ENCODE measurements at places on chromosomes 16 and 17.

GRCh38 chr17:28985950-28986713 is 19.7 kb downstream of the SEZ6 start:
- no peak for DNase-seq

DNA sequence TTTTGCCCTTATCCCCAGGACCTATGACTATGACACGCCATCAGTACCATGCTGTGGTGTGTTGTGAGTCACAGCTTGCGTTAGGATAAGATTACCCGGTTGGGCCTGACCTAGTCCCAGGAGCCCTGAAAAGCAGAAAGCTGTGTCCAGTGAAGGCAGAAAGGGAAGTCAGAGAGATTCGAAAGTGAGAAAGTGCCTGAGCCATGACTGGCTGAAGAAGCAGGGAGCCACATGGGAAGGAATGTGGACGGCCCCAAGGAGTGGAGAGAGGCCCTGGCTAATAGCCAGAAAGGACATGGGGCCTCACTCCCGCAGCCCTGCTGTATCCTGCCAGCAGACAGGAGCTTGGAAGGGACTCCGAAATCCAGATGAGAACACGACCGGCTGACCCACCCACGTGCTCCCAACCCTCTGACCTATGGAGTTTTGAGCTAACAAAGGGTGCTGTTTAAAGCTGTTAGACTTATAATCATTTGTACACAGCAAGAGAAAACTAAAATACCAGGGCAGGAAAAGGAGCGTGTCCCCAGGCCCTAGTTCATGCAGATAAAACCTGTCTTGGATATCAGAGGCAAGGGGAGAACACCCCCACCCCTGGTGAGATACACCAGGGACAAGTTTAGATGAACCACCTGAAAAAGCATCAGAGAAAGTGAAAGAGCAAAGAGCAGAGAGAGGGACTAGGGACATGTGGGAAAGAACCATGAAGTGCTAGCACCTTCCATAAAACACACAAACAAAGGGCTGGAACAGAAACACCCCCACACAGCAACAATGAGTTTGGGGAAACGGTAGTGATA is 115.3 kb downstream of the SLC39A11 start:
- peak; percentile 76 for DNase-seq

- DNase-seq, result no peak
Observed at GRCh38 chr16:2364638-2365210, 24.2 kb upstream of the ABCA3 start.

GRCh38 chr16:13708347-13709120 is 211.4 kb upstream of the ERCC4 start:
- no peak for DNase-seq

DNA sequence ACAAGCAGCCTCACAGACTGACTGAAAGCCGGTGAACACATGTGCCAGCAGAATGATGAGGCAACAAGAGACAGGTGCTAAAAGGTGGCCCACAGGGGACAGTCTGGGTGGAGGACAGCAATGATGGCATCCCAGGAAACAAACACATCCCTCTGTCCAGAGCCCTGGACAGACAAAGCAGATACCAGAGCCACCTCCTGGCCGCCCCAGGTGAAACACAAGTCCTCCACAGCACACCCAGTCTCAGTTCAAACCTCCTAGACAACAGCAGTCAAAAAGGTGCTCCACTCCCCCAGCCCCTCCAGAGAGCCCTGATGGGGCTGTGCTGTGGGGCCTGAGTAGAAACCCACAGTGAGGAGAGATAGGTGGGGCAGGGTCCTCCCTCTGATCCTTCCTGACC is 20.3 kb upstream of the CDH5 start:
- DNase-seq, result no peak

- DNase-seq, result no peak
Observed at GRCh38 chr16:48155926-48156789, at the start of gene ABCC12. TSS of gene ABCC12 (minus strand) at chr16:48155993. CDS start at chr16:48146424, 9,569 bp downstream.

DNA sequence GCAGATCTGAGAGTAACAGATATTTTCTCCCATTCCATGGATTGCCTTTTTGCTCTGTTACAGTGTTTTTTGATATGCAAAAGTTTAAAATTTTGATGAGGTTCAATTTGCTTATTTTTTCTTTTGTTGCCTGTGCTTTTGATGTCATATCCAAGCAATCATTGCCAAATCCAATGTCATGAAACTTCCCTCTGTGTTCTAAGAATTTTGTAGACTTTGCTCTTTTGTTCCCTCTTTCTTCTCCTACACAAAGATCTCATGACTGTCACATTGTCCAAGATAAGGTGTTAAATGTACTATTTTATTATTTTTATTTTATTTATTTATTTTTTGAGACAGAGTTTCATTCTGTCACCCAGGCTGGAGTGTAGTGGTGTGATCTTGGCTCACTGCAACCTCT is 18.9 kb upstream of the KCNH6 start:
- DNase-seq, result no peak

- DNase-seq, result no peak
Observed at GRCh38 chr16:55651841-55652824, 3.7 kb upstream of the SLC6A2 start.

DNA sequence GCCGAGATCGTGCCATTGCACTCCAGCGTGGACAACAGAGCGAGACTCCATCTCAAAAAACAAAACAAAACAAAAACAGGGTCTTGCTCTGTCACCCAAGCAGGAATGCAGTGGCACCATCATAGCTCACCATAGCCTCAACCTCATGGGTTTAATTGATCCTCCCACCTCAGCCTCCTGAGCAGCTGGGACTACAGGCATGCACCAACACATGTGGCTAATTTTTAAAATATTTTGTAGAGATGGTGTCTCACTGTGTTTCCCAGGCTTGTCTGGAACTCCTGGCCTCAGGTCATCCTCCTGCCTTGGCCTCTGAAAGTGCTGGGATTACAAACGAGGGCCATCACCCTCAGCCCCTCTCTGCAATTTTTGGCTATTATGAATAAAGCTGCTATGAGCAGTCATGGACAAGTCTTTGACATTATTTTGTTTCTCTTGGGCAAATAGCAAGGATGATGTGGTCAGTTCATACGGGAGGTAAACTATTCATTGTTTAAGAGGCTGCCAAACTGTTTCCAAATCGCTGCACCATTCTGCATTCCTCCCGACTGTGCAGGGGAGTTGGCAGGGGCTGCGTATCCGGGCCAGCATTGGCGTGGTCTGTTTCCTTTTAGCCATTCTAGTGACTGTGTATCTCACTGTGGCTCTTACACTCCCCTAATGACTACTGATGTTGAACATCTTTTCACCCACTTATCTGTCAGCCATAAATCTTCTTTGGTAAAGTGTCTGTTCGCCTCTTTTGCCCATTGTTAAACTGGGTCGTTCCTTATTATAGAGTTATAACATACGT is 21.1 kb downstream of the EIF4A3 start:
- DNase-seq, result no peak

DNA sequence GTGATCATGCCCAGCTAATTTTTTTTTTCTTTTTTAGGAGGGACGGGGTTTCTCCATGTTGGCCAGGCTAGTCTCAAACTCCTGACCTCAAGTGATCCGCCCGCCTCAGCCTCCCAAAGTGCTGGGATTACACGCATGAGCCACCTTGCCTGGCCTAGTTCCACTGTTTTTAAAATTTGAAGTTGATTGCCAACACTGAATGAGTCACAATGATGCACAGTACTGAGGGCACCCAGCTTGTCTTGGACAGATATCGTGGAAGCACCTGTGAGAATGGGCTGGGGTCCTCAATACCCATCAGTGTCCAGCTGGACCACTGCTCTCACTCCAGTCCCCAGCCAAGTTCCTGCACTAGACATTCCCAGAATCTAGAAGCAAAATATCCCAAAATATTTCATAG is 2.5 kb downstream of the KNOP1 start:
- DNase-seq, result no peak

GRCh38 chr17:6608321-6608720 is 32.2 kb downstream of the KIAA0753 start:
- DNase-seq, result peak; percentile 11

GRCh38 chr17:49646391-49647255 is 31.3 kb downstream of the SPOP start:
- DNase-seq, result no peak

DNA sequence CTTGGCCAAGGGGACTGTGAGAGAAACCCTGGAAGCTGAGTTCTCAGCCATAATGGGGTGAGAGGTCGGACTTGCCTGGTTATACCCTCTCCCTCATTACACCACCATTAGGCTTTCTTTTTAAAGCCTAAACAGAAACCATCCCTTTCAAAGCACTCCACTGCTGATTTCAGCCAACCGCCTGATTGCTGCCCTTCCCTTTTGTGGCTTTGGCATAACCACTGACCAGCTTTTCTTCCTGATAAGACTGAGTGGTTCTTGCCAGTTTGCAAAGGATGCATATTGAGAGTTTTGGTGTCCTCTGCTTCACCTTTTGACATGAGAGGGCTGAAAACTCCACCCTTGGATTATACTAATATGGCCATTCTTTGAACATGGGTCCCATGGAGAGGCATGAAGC is 308.2 kb upstream of the GOT2 start:
- no peak for DNase-seq

- DNase-seq, result no peak
Observed at GRCh38 chr17:15123593-15124263, 141.4 kb downstream of the PMP22 start.

DNA sequence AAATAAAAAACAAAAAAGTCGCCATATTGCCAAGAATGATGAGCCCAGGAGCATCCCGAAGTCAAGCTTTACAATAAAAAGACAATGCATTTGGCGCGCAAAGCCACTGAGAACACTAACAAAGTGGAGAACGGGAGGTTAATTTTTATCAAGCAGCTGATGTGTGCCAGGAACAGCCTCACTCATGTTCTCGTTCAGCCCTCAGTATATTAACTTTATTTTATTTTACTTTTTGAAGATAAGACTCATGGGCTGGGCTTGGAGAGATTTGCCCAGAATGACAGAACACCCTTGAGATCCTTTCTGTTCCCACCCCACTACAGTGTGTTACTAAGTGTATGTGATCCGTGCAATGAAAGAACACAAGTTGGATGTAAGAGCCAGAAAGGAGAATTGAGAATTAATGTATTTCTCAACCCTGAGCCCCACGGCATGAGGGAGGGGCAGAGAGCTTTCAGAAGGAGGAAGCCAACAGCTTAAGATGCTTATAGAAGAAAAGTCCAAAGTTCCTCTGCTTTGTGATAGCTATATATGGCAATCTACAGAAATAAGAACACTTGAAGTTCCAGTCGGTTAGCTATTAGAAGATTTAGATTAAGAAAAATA is 48.4 kb downstream of the COTL1 start:
- no peak for DNase-seq

GRCh38 chr17:39143552-39144093 is 7.8 kb downstream of the PLXDC1 start:
- DNase-seq, result no peak

DNA sequence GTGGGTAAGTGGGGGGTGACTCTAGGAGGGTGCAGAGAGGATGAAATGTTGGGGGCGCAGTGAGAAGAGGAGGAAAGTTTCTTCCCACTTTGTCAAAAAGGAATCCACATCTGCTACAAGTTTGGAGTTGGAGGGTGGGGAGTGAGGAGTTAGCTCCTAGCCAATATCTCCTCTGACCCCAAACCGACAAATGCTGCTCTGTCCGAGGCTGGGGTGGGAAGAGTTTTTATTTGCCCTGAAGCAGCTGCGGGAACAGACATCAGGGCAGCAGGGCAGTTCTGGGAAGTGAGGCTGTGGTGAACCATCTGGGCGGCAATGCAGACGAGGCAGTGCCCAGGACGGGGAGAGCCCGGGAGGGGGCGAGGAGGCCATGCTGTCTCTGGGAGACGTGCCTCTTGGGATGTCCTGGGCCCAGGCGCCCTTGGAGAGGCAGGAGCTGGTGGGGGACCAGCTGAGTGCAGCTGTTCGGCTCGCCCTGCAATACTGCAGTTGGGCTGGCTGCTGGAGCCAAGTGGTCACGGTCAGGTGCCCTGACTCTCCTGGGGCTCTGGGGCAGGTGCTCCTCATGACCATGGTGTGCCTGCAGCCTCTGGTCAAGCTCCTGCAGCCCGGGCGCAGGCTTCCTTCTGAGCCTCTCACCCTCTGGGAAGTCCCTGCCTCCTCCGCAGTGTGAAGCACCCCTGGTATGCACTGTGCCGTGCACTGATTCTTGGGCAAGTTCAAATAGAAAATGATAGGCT is 6.4 kb upstream of the SOCS3 start:
- DNase-seq, result no peak

- no peak for DNase-seq
Observed at GRCh38 chr16:57683636-57684545, 10.7 kb upstream of the DRC7 start.

- DNase-seq, result no peak
Observed at GRCh38 chr16:49858200-49859124, 2.5 kb upstream of the ZNF423 start.

- DNase-seq, result no peak
Observed at GRCh38 chr16:85673529-85674417, 15.0 kb downstream of the GINS2 start.

GRCh38 chr17:79242873-79243602 is 168.4 kb downstream of the ENGASE start:
- peak; percentile 28 for DNase-seq

DNA sequence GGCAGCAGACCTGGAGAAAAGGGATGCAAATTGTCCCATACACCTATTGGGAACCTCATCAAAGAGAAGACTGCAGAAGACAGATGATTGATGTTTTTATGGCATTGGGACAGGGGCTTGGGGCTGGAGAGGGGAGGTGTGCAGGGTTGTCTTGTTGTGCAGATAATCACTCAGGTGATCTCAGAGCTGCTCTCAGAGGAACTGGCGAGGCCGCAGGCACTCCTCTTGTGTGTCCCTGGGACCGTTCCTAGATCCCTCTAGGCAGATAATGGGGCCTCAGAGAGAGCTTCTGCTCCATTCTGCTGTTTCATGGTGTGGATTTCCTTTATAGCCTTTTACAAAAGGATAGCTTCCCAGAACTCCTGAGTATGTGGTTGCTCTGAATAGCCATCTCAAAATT is 1.6 kb downstream of the RNF213 start:
- DNase-seq, result no peak

- DNase-seq, result no peak
Observed at GRCh38 chr16:1096169-1097082, at the start of gene C1QTNF8. TSS of gene C1QTNF8 (minus strand) at chr16:1096244. CDS start at chr16:1094922, 1,322 bp downstream.

Data from H54 (cell line).